ENCODE measurements at places on chromosomes 5 and 9.

DNA sequence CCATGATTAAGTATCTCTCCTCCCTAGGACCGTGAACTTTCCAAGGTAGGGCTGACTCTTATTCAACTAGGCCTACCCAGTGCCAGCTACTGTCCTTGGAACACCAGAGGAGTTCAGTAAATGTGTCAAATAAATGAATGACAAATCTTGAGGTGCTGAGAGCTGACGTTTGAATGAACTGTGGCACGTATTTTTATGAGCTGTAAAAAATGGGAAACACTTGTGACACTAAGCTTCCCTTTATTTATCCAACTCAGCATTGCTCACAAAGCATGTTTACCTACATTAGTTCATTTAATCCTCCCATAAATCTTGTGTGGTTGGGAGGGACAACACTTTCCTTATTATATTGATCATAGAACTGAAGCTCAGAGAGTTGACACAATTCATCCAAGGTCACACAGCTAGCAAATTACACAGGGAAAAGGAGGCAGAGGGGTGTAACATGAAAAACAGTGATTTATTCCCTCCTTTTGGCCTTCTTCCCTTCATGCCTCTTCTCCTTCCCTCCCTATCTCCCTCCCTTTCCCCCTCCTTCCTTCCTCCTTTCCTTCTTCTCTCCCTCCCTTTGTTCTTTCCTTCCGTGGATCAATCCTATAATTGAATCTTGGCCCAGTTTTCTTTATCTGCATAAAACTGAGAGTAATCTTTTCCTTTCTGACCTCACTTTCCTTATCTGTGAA is 412.6 kb downstream of the DMRT2 start:
- DNase-seq = no peak

GRCh38 chr5:151624476-151624875 is 33.3 kb upstream of the FAT2 start:
- no peak for DNase-seq

DNA sequence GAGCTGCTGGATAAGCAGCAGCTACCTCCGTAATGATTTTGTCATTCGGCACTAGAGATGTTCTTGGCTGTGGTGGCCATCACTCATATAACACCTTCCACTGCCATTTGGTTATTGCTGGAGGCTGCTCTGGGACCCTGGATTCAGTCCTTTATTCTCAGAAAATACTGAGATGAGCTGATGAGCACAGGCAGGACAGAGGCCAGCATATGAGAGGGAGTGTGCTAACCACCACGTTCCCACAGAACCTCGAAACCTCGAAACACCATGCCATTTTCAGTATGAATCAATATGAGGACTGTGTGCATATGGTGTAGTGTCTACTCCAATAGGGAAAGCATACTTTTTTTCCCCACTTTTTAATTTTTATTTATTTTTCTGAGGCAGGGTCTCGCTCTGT is 56.6 kb downstream of the ADAM19 start:
- DNase-seq = no peak

- no peak for DNase-seq
Observed at GRCh38 chr5:115170134-115170928, 623 bp upstream of the TRIM36 start.

DNA sequence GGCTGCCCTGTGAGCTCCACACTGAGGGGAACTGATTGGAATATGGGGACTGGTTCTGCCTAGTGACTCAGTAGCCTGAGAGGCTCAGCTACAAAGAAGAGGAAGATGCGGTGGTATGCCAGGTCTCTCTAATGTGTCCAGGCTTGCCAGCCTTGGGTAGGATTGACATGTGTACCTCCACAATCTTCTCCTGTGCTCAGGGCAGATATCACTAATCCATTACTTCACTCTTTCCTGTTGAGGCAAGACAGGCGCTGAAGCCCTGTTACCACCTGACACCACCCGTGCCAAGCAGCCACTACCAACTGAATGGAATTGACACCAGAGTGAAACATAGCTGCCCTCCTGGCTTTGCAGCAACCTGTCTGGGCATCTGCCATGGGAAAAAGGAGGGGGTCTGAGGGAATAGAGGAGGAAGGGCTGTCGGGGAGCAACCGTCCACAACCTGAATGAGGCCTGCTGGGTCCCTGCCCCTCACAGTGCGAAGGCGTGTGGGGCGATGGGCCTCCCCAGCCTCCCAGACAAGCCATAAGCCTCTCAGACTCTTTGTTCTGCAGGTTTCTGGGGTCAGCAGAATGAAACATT is 114.7 kb upstream of the CXCL14 start:
- no peak for DNase-seq

DNA sequence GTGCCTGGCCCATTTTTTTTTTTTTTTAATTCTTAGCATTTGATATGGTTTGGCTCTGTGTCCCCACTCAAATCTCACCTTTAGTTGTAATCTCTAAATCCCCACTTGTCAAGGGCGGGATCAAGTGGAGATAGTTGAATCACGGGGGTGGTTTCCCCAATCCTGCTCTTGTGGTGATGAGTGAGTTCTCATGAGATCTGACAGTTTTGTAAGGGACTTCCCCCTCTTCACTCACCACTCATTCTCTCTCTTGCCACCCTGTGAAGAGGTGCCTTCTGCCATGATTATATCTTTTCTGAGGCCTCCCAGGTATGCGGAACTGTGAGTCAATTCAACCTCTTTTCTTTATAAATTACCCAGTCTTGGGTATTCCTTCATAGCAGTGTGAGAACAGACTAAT is 27.2 kb downstream of the NDUFAF2 start:
- no peak for DNase-seq

DNA sequence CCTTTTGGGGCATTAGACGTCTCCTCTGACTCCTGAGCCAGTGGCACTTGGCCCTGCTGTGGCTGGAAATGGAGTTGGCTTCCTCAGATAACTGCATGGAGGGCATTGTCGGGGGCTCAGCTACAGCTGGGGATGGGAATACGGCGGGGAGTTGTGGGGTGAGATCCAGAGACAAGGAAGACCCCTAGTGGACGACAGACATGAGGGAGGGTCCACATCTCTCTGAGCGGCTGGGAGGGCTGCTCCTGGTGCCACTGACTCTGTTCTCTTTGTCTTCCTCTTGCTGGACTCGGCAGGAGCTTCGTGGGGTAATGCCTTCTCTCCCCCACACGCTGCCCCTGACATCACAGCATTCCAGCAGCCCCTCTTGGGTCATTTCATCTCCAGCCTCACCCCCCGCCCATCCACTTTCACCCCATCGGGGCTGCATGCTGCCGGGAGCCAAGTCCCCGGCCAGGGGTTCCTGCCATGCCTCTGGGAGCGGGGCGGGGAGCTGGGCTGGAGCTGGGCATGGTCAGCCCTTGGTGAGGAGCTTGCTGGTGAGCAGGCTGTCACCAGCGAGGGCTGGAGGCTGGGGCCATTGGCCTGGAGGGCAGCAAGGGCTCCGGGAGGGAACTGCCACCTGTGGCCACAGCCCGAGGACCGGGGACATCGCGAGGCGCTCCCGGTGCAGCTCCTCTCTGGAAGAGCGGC is 172.3 kb downstream of the CACNA1B start:
- no peak for DNase-seq

GRCh38 chr9:121498487-121499176 is 1.0 kb downstream of the GGTA1 start:
- DNase-seq = peak; percentile 44

- no peak for DNase-seq
Observed at GRCh38 chr5:110896901-110897300, 158.1 kb downstream of the SLC25A46 start.

GRCh38 chr5:166341740-166342337 is 1949.6 kb upstream of the WWC1 start:
- DNase-seq = peak; percentile 24

DNA sequence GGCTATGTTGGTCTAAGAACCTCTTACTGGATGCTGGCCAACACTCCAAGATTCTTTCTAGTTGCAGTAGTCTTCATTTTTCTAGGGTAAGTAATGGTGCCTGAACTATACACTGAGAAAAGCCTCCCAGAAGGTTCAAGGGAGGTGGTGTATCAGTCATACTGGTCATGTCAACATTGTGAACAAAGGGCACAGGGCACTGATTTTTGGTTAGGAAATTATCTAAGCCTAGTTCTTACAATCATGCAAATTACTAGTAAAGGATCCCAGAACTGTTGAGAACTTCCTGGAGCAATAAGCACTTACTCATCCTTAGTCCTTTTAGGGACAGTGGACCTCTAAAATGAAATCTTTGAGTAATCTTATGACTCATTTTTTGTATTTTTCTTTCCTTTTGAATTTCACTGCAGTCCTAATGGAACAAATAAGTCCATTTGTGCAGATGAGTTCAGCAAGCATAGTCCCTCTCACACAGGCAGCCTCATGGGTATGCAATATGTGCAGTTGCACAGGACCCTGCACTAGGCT is 21.1 kb upstream of the CDC42SE2 start:
- DNase-seq = no peak

GRCh38 chr5:79025054-79025472 is 40.0 kb upstream of the ARSB start:
- DNase-seq = peak; percentile 34

- no peak for DNase-seq
Observed at GRCh38 chr5:160133071-160133917, 14.0 kb upstream of the PWWP2A start.

DNA sequence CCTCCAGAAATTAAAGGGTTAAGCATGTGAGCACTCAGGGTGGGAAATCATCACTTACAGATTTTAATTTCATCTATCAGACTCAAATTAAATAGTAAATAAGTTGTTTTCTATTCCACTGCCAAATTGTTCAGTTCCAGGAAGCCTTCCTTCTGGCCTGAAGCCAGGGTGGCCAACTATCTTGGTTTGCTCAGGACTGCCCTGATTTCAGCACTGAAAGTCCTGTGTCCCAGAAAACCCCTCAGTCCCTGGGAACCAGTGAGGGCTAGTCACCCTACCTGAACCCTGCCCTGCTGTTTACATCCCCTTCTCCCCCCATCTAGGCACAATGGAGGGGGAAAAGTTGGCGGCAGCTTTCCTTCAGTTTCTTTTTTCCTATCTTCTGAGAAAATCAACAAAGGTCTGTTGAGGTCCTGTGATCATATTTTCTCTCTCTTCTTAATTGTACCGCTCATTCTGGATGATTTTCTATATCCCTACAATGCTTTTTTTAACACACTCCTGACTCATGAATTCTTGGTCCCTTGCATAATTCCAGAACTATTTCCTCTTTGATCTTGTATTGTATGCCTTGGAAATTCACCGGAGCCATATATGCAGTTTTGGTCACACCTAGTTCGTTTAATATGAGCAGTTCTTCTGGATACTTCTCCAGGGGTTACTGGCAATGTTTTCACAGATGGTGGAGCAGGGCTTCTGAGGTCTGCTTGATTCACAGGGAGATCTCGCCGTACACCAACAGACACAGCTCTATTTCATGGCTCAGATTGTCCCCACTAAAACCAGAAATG is 103.8 kb downstream of the MAP1B start:
- no peak for DNase-seq

DNA sequence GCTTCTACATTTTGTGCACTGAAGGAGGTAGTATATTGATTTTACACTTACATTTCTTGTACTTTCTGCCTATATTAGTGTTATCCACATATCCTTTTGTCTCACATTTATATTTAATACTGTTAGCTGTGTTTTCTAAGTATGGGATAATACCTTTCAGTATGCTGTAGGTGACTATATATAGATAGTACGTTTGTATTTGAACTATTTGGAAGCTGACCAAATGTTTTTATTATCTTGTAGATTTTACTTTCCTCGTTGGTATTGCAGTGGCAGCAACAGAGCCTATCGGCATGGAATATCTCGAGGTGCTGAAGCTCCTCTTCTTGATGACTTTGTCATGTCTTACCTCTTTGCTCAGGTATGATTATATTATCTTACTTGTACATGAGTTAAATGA is 59.1 kb downstream of the JAK2 start:
- no peak for DNase-seq

DNA sequence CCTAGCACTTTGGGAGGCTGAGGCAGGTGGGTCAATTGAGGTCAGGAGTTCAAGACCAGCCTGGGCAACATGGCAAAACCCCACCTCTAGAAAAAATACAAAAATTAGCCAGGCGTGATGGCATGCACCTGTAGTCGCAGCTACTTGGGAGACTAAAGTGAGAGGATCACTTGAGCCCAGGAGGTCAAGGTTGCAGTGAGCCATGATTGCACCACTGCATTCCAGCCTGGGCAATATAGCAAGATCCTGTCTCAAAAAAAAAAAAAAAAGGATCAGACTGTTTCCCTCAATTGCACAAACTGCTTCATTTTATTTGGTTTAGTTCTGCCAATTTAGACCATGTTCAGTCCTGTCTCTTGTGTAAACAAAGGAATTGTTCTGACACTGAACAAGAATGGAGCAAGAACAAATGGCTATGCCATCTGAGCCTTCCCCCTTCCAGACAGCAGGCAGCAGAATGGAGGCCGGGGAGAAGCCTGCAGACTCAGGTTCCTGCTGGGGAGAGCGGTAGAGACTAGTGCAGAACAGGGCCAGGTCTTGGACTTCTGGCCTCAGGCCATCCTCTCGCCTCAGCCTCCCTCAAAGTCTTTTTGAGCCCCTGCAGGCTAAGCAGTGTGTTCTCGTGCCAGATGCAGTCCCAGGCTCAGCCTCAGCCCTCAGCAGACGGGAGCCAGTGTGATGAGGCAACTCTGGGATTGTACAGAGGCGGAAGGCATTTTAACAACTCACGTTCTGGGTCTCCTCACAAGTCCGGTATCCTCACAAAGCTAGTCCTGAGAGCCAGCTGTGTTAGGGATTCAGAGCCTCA is 18.2 kb downstream of the HNRNPH1 start:
- DNase-seq = no peak

- DNase-seq = no peak
Observed at GRCh38 chr5:155746367-155747038, 580.5 kb upstream of the SGCD start.

- DNase-seq = peak; percentile 8
Observed at GRCh38 chr9:76756268-76756640, 8.0 kb upstream of the PCA3 start.

DNA sequence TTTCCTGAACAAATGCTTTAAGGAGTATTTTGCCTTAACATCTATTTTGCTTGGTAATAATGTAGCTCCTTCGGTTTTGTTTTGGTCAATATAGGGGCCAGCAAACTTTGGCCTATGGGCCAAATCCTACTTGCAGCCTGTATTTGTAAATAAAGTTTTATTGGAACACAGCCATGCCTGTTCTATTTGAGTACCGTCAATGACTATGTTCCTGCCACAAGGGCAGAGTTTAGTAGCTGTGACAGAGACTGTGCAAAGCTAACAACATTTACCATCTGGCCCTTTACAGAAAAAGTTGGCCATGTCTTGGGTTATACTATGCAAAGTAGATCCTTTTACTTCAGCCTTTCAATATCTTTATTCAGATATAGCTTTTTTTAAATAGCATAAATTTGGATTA is 113.4 kb downstream of the NR3C1 start:
- no peak for DNase-seq

Measured in SW 1271 (cell line).